Endodermal cell (in vitro differentiated cells): ENCODE measurements at places on chromosomes 3 and 15.

GRCh38 chr15:41691471-41691870, 31.3 kb downstream of the MGA start:
- no peak for DNase-seq

DNA sequence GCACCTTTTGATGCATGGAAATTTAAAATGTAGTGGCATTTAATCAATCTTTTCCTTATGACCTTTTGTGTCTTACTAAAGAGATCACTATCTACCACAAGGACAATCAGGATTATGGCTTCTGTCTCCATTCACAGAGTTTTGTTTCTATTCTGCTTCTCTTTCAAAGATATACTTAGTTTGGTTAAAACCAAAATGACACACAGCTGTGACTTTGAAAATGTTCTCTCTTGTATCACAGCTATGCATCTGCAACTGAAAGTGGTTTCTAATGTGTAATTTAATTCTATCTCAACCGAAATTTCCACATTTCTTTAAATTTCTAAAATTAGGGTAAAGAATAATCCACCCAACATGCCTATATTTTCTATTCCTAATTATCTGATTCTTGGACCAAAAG, 27.7 kb downstream of the HLTF start:
- DNase-seq, result no peak

- no peak for DNase-seq
Observed at GRCh38 chr3:138367911-138368310, 19.5 kb downstream of the MRAS start.

GRCh38 chr15:101481917-101482525, 7.5 kb downstream of the PCSK6 start:
- peak; percentile 33 for DNase-seq

GRCh38 chr3:188670446-188670845, 501.3 kb upstream of the TPRG1 start:
- no peak for DNase-seq

DNA sequence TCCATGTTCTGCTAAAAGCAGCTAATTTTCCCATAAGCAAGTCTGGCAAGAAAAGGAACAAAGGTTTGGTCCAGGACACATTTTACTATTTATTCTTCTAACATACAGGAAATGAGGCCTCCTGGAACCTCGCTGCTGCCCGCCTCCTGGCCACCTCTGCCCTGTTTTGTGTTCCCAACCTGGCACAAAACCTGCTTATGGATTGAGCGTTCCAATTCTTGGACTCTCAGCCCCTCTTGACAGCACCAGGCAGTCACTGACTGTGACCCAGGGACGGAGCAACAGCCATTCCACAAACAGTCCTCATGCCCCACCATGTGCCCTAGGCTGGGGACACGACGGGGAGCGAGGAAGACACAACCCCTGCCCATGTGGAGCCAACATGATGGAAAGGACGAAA, 11.6 kb upstream of the SSUH2 start:
- DNase-seq, result peak; percentile 34

DNA sequence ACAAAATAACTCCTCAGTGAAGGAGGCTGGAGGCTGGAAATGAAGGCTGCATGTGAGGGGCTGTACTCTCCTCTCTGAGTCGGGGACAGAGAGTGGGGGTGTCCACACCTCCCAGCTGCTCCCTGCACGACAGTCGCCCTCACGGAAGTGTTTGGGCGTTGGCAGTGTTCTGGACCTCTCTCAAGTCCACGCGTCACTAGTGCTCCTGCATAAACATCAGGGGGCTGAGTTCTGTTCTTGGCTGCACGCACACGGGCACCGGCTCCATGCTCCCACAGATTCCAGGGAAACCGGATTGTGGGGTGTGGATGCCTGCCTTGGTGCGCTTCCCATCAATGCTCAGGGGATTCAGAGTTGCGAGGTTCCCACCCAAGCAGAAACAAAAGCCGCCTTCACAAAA, 7.4 kb downstream of the RASGRF1 start:
- peak; percentile 10 for DNase-seq

DNA sequence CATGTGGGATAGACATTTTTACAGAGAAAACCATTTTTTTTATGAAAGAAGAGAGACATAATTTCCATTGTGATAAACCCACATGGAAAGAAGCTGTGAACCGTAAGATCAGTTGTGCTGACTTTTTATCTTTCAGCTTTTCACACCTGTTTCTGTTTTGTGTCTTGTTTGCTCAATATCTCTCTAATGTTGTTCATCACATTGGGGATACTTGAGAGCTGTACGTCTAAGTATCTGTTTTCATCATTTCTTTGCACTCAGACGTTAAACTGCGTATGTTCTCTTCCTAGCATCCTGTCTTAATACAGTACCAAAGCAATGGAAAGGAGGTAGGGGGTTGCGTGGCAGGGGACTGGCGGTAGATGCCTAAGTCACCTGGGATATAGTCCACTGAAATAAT, 449.0 kb downstream of the NAALADL2 start:
- DNase-seq, result no peak

- DNase-seq, result peak; percentile 18
Observed at GRCh38 chr15:32104061-32104995, 74.0 kb downstream of the CHRNA7 start.

GRCh38 chr3:146972726-146973125, 367.6 kb upstream of the PLSCR5 start:
- no peak for DNase-seq

GRCh38 chr3:112133626-112134334, 732 bp upstream of the GCSAM start:
- no peak for DNase-seq

DNA sequence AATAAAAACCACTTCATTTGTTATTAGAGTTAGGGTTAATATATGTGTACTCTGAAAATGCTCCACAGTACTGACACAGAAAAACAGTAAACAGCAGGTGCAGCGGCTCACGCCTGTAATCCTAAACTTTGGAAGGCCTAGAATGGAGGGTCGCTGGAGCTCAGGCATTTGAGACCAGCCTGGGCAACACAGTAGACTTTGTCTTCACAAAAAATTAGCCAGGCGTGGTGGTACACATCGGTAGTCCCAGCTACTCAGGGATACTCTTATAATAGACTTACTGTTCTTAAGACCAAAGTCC, 40.3 kb downstream of the UACA start:
- no peak for DNase-seq

DNA sequence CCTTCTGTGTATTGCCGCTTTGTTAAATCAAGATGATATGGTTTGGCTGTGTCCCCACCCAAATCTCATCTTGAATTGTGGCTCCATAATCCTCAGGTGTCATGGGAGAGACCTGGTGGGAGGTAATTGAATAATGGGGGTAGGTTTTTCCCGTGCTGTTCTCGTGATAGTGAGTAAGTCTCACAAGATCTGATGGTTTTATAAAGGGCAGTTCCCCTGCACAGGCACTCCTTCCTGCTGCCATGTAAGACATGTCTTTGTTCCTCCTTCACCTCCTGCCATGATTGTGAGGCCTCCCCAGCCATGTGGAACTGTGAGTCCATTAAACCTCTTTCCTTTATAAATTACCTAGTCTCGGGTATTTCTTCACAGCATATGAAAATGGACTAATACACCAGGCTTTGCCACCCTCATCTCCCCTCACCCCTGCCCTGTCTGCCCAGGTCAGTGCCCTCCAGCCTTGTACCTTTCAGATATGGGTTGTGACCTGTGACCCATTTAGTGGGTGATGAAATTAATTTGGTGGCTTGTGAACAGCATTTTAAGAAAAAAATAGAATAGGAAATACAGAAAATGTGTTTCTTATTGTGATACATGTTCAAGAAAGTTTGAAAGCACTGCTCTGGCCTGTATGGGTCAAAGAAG, 56.1 kb upstream of the MCF2L2 start:
- peak; percentile 35 for DNase-seq

GRCh38 chr3:149442043-149442442, 32.5 kb upstream of the TM4SF4 start:
- no peak for DNase-seq

DNA sequence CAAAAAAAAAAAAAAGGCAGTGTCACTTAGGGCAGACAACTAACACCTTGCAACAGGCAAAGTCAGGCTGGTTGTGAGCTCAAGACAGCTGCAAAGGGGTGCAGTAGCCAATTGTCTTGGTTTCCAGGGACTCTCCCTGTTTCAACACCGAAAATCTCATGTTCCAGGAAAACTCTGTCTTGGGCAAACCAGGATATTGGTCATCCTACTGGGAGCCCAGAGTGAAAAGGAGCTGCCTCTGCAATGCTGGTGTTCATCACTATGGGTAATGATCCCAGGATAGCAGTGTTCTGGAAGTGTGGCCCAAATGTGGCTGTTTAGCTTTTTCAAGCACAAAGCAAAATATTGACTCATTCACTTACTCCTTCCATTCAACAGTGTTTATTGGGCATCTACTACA, 82.6 kb downstream of the ARHGAP31 start:
- no peak for DNase-seq

DNA sequence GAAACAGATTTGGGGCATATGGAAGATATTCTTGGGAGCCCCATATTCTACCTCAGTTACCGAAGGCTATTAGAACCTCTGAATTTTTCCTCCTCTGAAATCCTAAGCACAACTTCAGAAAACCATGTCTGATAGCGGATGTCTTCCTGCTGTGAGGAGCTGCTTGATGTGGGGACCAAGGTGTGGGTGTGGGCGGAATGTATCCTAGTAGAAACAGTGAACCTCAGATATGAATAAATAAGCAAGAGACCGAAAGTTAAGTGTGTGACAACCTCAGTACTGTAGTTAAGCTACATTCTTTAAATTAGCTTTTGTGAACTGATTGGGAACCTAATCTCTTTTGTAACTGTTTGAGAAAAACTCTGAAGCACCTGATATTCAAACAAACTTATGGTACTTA, 46.9 kb downstream of the SENP2 start:
- DNase-seq, result no peak

DNA sequence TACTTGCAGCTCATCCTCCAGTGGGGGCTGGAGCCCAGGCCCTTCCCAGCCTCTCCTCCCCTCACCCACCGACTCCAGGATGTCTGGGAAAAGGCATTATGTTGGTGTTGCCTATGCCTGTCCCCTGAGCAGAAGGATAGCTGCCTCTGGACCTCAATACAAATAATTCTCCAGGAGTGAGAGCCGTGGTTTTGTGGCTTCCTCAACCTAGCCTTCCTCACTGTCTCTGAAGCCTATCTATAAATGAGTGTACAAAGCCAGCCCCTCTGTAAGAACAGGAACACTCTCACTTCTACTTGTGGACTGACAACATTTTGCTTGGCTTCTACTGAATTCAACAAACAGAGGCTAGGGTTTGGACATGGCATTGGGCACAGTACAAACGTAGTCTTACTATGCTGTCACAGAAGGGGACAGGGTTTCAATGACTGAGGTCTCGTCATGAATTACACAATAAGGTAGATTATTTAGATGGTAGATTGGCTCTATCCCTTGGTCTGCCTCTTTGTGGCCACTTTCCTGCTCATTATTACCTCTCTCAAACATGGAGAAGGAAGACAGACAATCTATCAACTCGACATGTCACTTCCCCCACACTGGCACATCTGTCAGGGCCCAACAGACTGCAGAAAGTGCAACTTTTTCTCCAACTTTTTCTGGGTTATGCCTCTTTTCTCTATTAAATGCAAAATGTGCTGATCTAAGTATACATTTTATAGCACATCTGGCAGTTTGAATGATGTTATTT, 82.8 kb upstream of the MEX3B start:
- no peak for DNase-seq
